Progenitor cell of endocrine pancreas (in vitro differentiated cells): ENCODE measurements at places on chromosomes 5 and 9.
A peak's percentile ranks its signal among the peaks of the same experiment; 100 is the strongest.

- no peaks in the 10 kb centered on the region for H3K36me3 ChIP-seq
- H3K27ac ChIP-seq, result no peak overlapping the region
- peaks cover 9% of the 10 kb centered on the region for H3K4me1 ChIP-seq
- H3K4me3 ChIP-seq, result no peak overlapping the region
- H3K27me3 ChIP-seq, result no peaks in the 10 kb centered on the region
These were observed 262.9 kb downstream of the SPOCK1 start for GRCh38 chr5:137236252-137236651.

DNA sequence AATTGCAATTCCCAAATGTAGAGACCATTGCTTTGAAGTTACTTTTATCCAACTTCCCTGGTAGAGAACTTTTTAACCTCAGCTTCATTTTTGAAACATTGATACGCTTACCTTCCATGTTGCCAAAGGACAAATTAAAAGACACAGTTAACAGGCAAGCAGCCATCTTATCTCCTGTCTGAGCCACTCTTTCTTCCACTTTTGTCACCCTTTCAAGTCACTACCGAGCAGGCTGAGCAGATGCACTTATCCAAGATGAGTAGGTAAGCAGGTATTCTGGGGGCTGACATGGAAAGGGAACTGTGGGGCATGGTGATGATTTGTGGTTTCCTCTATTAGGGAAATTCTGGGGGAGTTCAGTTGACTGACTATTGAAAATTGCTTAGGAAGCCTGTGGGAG, 66.7 kb downstream of the DOCK2 start:
- DNase-seq, result no peak
- peaks cover 29% of the 10 kb centered on the region for H3K27me3 ChIP-seq
- no peak overlapping the region for H3K27ac ChIP-seq
- H3K4me1 ChIP-seq, result peaks cover 9% of the 10 kb centered on the region
- no peak overlapping the region for H3K4me3 ChIP-seq
- H3K36me3 ChIP-seq, result no peaks in the 10 kb centered on the region

- H3K27ac ChIP-seq, result no peak overlapping the region
- H3K4me3 ChIP-seq, result no peak overlapping the region
- peaks cover 5% of the 10 kb centered on the region for H3K4me1 ChIP-seq
- H3K27me3 ChIP-seq, result no peaks in the 10 kb centered on the region
These were observed 17.2 kb upstream of the SIL1 start for GRCh38 chr5:139215107-139215975.

GRCh38 chr9:32463500-32464293, 62.3 kb downstream of the RIGI start:
- no peak for DNase-seq
- no peaks in the 10 kb centered on the region for H3K36me3 ChIP-seq
- no peaks in the 10 kb centered on the region for H3K27me3 ChIP-seq
- no peak overlapping the region for H3K27ac ChIP-seq

- no peak for DNase-seq
- H3K36me3 ChIP-seq, result peaks cover 5% of the 10 kb centered on the region
- no peak overlapping the region for H3K4me3 ChIP-seq
- peaks cover 3% of the 10 kb centered on the region for H3K4me1 ChIP-seq
These were observed 54.4 kb upstream of the TRAF1 start for GRCh38 chr9:120980951-120981350.

- H3K4me3 ChIP-seq, result no peak overlapping the region
- no peaks in the 10 kb centered on the region for H3K36me3 ChIP-seq
- no peak overlapping the region for H3K27ac ChIP-seq
These were observed 80.4 kb upstream of the PRSS3 start for GRCh38 chr9:33714989-33715388.

GRCh38 chr9:137311986-137312851, 10.1 kb upstream of the NRARP start:
- H3K27me3 ChIP-seq, result no peaks in the 10 kb centered on the region
- H3K4me1 ChIP-seq, result peaks cover 18% of the 10 kb centered on the region
- no peak overlapping the region for H3K4me3 ChIP-seq

GRCh38 chr5:176611435-176611834, 1.5 kb upstream of the GPRIN1 start:
- peaks cover 58% of the 10 kb centered on the region for H3K27me3 ChIP-seq
- H3K4me3 ChIP-seq, result no peak overlapping the region
- H3K36me3 ChIP-seq, result no peaks in the 10 kb centered on the region
- peaks cover 6% of the 10 kb centered on the region for H3K4me1 ChIP-seq

DNA sequence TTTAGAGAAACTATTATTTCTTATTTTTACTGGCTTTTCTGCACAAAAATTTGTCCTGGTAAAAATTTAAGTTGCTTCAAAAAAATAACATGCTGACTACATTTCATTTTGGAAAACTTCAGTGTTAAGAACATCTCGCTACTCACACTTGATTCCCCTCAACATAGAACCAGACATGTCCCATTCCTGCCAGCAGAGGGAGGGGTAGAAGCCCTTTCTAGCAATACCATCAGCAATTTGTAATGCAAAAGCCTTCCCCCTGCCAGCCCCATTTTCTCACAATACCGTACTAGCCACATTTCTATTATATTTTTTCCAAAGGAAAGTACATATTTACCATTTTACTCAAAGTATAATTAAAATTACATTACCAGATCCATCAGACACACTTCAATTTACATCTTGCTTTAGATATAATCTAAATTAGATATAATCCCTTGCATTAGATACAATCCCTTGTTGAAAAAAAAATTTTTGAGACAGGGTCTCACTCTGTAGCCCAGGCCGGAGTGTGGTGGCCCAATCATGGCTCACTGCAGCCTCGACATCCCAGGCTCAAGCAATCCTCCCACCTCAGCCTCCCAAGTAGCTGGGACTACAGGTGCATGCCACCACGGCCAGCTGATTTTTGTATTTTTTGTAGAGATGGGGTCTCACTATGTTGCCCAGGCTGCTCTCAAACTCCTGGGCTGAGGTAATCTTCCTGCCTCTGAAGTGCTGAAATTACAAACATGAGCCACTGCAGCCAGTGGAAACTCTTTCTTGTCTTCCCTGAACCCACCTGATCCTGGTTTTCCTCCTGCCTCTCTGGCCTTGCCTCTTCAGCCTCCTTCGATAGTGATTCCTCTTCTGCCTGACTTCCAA, 39.6 kb upstream of the IDNK start:
- no peaks in the 10 kb centered on the region for H3K27me3 ChIP-seq
- H3K36me3 ChIP-seq, result peaks cover 10% of the 10 kb centered on the region
- H3K4me3 ChIP-seq, result no peak overlapping the region
- no peak overlapping the region for H3K27ac ChIP-seq
- peak; percentile 39 for DNase-seq
- no peaks in the 10 kb centered on the region for H3K4me1 ChIP-seq

- peak; percentile 39 for DNase-seq
- H3K27me3 ChIP-seq, result peaks cover 46% of the 10 kb centered on the region
- H3K4me3 ChIP-seq, result peak overlapping the region; percentile 66
- H3K4me1 ChIP-seq, result peaks cover 43% of the 10 kb centered on the region
- H3K36me3 ChIP-seq, result peaks cover 2% of the 10 kb centered on the region
These were observed 138.4 kb downstream of the LHFPL2 start for GRCh38 chr5:78509884-78510769.

- no peak for DNase-seq
- peaks cover 12% of the 10 kb centered on the region for H3K4me1 ChIP-seq
- no peaks in the 10 kb centered on the region for H3K36me3 ChIP-seq
- H3K4me3 ChIP-seq, result no peak overlapping the region
- no peak overlapping the region for H3K27ac ChIP-seq
These were observed 140.9 kb upstream of the PIK3R1 start for GRCh38 chr5:68074633-68075032.

- DNase-seq, result no peak
- peaks cover 52% of the 10 kb centered on the region for H3K36me3 ChIP-seq
- no peaks in the 10 kb centered on the region for H3K4me1 ChIP-seq
- no peak overlapping the region for H3K27ac ChIP-seq
These were observed 39.8 kb downstream of the SLF1 start for GRCh38 chr5:94658272-94658671.

DNA sequence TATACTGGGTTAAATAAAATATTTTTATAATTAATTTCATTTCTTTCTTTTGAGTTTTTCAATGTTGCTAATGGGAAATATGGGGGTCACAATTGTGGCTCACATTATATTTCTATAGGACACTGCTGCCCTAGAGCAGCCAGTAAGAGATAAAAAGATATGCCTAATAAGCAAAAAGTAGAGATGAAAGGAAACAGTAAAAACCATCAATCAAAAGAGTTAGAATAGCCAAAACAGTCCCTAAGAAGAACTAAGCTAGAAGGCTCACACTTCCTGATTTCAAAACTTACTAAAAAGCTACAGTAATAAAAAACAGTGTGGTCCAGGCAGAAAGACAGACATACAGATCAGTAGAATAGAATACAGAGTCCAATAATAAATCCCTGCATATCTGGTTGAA, 104.4 kb downstream of the FANCC start:
- H3K36me3 ChIP-seq, result no peaks in the 10 kb centered on the region
- H3K4me1 ChIP-seq, result peaks cover 2% of the 10 kb centered on the region

GRCh38 chr5:26872337-26872736, 166.0 kb downstream of the CDH9 start:
- H3K36me3 ChIP-seq, result no peaks in the 10 kb centered on the region
- peaks cover 6% of the 10 kb centered on the region for H3K4me1 ChIP-seq
- H3K27ac ChIP-seq, result no peak overlapping the region

DNA sequence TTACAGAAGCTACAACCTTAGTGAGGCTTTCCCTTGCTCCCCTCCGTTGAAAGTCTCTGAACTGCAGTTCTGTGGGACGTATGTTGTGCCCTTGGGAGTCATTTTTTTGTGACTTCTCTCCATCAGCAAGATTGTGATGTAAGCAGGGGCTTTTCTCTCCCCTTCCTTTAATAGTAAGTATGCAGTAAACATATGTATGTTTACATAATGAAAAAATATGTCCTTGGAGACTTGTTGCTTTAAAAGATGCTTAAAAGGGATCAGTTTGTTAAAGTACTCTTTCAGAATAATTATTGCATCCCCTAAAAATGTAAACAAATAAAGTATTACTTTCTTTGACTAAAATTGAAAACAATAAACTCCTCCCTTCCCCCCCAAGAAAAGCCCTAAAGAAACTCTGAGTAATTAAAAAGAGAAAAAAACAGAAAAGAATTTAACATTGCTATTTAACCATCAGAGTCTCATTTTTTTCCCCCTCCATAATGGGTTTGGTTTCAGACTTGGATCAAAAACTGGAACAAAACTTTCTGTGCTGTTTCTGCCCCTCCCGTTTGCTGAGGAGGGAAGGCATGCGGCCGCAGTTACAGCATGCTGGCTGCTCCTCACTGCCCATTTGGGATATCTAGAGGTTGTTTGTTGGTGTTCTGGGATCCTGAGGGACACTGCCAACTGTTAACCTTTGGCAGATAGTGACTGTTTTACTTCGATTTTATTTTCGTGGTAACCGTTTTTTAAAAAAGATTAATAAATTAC, 40.2 kb downstream of the TRIO start:
- peaks cover 30% of the 10 kb centered on the region for H3K4me1 ChIP-seq
- DNase-seq, result no peak

DNA sequence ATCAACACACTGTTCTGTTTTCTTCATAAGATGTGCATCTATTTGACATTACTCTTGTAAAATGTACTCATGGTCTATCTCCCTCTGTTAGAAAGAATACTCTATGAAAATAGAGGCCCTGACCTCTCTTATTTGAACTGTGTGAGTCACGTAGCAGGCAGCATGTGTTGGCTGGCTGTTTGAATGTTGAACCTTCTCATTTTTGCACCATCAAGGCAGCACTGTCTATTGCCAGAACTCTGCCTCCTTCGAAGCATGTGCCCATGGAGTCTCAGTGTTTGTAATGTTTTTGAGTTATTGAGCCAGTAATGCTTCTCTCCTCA, 144.4 kb downstream of the ALDH1A1 start:
- no peak for DNase-seq
- no peaks in the 10 kb centered on the region for H3K4me1 ChIP-seq
- H3K36me3 ChIP-seq, result no peaks in the 10 kb centered on the region
- H3K4me3 ChIP-seq, result no peak overlapping the region
- no peak overlapping the region for H3K27ac ChIP-seq

GRCh38 chr5:169788168-169788567, 151.1 kb downstream of the DOCK2 start:
- peaks cover 33% of the 10 kb centered on the region for H3K4me1 ChIP-seq
- DNase-seq, result no peak
- no peak overlapping the region for H3K4me3 ChIP-seq
- H3K27me3 ChIP-seq, result peaks cover 66% of the 10 kb centered on the region

DNA sequence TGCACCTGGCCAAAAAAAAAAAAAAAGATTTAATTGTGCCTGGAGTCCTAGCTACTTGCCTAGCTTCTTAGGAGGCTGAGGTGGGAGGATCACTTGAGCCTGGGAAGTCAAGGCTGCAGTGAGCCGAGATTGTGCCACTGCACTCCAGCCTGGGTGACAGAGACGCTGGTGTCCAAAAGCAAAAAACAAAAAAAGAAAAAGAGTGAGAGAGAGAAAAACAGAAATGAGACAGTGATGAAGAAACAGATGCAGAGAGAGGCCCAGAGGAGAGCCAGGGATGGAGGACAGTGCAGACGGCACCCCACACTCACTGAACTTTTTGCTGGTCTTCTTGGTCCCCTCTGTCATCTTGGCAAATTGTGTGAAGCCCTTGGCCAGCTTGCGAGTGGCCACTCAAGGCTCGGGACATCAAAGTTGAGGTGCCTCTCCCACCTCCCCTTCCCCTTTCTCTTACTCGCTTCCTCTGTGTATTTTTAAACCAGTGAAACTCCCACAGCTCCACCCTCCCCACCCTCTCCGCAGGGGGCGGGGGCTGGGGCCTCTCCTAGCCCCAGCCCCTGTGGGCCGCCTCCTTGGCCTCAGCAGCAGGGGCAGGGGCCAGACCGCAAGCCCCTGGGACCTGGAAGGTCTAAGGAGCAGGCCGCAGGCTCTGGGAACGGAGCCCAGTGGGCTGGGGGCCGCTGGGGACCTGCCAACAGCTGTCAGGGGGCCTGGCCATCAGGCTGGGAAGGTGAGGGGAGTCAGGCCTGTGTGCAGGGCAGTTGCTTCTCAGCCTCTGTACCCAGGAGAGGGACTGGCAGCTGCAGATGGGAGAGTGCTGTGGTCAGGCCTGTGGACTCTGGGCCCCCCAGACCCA, at the start of gene SH2D3C:
Gene SH2D3C (minus strand): TSS at position 387 of the 856 bp plus-strand sequence. CDS start 39 bp downstream, at position 348.
- no peak for DNase-seq
- peaks cover 9% of the 10 kb centered on the region for H3K27me3 ChIP-seq
- H3K27ac ChIP-seq, result no peak within 1 kb of the TSS
- no peak within 1 kb of the TSS for H3K4me3 ChIP-seq
- no peaks in the 10 kb centered on the region for H3K4me1 ChIP-seq

DNA sequence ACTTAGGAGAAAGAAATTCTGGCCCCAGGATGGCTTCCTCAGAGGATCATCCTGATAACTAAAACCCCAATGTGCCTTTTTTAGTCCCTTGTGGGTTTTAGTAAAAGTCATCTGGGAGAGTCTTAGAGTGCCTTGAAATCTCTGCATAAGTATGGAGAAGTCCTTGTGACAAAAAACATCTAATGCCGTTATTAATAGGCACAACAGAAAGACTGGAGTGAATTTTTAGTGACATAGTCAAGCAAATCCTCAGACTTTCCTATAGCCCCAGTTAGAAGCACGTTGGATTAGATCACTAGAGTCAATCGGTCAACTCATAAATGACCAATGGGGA, 108.2 kb upstream of the MPDZ start:
- H3K4me3 ChIP-seq, result no peak overlapping the region
- no peak for DNase-seq
- H3K36me3 ChIP-seq, result peaks cover 1% of the 10 kb centered on the region
- H3K27ac ChIP-seq, result no peak overlapping the region

GRCh38 chr9:98516897-98517503, 191.7 kb downstream of the GABBR2 start:
- H3K27ac ChIP-seq, result no peak overlapping the region
- no peak for DNase-seq
- H3K27me3 ChIP-seq, result no peaks in the 10 kb centered on the region
- H3K36me3 ChIP-seq, result no peaks in the 10 kb centered on the region

GRCh38 chr5:172180936-172181335, 7.1 kb downstream of the STK10 start:
- H3K27me3 ChIP-seq, result peaks cover 6% of the 10 kb centered on the region
- H3K4me3 ChIP-seq, result no peak overlapping the region
- peak overlapping the region; percentile 41 for H3K27ac ChIP-seq
- H3K4me1 ChIP-seq, result no peaks in the 10 kb centered on the region
- H3K36me3 ChIP-seq, result peaks cover 3% of the 10 kb centered on the region
